Activated CD4-positive, alpha-beta T cell treated with anti-CD3 and anti-CD28 coated beads, Interleukin-2, amount 50 U/mL, for 24 hours (primary cell): ENCODE measurements at places on chromosomes 7 and 10.

GRCh38 chr7:1401011-1401410 is 58.3 kb downstream of the MICALL2 start:
- no peak for DNase-seq

GRCh38 chr10:77575271-77576006 is 62.2 kb downstream of the KCNMA1 start:
- no peak for DNase-seq

DNA sequence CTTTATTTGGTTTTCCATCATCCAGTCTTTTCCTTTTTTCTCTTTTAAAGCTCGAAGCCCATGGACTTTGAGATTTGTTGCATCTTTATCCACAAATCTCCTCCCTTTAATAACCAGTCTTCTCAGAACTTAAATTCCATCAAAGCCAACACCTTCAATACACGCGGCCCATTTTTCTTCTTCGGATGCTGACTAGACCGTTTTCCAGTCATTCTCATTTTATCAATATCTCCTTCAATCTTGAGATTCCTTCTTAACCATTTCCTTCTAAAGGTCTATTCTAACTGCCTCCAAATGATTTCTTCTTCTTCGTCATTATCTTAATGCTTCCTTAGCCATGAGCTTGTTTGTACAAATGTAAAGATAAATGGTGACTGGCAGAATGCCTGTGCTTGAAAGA is 173.5 kb downstream of the BAMBI start:
- no peak for DNase-seq

- DNase-seq, result no peak
These were observed 295.0 kb downstream of the BICC1 start for GRCh38 chr10:58807629-58808022.

DNA sequence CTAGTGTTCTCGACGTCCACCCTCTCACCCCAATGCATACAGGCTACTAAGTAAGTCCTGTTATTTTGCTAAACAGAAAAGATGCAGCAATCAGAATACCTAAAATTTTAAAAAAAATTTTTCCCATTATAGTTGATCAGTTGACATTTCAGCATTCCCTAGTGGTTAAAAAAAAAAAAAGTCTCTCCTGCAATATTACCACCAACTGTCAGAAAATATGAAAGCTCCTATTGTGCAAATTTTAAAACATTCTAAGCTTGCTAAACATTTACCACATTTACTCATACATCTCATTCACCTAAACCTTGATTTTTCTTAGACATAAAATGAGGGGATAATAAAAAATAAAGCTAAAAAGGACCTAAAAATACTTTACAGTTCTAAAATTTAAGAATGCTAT is 165.6 kb downstream of the AVL9 start:
- DNase-seq, result no peak

GRCh38 chr7:110448918-110449317 is 642.0 kb upstream of the LRRN3 start:
- DNase-seq, result no peak

GRCh38 chr10:75400771-75401568 is 594 bp downstream of the ZNF503 start:
- no peak for DNase-seq

- DNase-seq, result no peak
These were observed 4.3 kb upstream of the UPK3B start for GRCh38 chr7:76506081-76506440.

GRCh38 chr7:121383235-121383910 is 12.7 kb downstream of the FAM3C start:
- no peak for DNase-seq

DNA sequence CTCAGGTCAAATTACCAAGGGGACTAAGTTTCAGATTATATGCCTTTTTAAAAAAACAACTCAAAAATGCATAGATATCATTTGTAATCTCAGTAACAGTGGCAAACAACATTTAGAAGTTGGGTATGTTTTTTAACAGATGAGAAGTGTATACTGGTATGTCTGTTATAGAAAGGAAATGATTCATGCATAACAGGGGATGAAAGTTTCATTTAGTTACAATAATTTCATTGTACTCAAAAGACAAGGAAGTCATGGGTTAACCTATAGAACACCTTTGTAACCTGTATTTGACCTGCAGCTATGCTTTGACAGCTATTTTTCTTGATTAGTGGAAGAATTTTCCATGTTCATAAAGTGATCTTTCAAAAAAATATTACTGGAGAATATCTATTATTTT is 35.4 kb upstream of the FAM133B start:
- DNase-seq, result no peak

- no peak for DNase-seq
These were observed 527.0 kb upstream of the MGMT start for GRCh38 chr10:128940081-128940480.

GRCh38 chr7:139867847-139868246 is 38.8 kb downstream of the TBXAS1 start:
- DNase-seq, result no peak

DNA sequence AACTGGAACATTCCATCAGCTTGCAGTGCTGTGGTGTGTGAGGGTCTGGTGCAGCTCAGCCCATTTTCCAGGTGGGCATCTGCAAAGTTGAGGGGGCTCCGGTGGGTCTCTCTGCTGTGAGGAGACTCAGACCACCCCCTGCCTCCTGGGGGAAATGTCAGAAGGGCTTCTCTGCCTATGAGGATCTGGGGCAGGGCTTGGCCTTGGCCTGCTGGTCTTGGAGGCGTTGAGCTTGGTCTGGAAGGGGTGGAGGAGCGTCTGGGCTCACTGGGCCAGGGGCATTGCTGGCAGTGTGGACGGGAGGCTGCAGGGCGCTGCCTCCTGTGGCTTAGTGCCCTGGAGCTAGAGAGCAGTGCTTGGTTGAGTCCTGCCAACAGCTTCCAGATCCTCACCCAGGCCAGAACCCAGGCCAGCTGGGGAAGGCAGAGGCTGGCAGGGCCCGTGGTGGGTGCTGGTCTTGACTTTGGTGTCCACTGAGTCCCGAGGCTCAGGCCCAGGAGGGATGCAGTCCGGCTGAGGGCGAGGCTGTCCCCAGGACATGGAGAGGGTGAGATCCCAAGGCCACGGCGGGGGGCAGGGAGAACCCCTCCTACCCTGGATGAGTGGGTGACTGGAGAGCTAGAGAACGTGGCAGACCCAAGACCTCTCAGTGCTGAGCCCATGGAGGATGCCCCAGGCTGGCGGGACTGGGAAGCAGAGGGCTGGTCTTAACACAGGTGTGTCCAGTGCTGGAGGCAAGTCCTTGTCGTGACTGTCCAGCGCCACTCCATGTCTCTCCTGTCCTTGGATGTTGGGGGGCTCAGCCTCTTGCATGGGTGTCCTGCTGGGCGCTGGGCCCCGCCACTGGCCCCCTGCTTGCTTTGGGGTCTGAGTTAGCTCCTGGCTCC is 2.8 kb downstream of the SPRN start:
- DNase-seq, result no peak
